ENCODE measurements at places on chromosomes 16 and 17. TPM values are rescaled to one million over a fixed set of nuclear protein-coding genes. Genes with fewer than 3 reads are reported as not detected.

DNA sequence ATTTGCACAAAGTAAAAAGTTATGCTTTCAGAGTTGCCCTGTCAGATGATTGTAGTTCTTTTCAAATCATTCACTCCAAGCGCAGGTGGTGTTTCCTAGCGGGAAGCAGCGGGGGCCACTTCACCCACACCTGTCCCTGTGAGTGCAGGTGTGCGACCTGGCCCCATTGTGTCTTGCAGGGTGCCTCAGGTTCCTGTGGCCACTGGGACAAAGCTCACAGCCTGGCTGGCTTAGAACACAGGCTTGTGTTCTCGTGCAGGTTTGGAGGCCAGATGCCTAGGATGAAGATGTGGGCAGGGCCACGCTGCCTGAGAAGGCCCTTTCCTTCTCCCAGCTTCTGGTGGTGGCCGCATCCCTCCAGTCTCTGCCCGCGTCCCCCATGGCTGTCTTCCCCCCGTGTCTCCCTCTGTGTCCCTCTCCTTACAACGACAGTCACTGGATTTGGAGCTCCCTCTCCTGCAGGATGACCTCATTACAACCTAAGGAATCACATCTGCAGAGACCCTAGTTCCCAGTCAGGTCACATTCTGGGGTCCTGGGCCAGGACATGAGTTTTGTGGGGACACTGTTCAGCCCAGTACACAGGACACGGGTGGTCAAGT is 90.5 kb downstream of the NPIPB11 start:
- no peak for DNase-seq

GRCh38 chr17:72658675-72659074 is 433.8 kb downstream of the SLC39A11 start:
- no peak for DNase-seq

- no peak for DNase-seq
These were observed 182.5 kb downstream of the ZNF18 start for GRCh38 chr17:11814655-11815262.

- no peak for DNase-seq
These were observed 275.2 kb upstream of the RBFOX1 start for GRCh38 chr16:7057458-7057857.

GRCh38 chr16:30619638-30620037 is 9.4 kb upstream of the ZNF689 start:
- DNase-seq, result no peak

DNA sequence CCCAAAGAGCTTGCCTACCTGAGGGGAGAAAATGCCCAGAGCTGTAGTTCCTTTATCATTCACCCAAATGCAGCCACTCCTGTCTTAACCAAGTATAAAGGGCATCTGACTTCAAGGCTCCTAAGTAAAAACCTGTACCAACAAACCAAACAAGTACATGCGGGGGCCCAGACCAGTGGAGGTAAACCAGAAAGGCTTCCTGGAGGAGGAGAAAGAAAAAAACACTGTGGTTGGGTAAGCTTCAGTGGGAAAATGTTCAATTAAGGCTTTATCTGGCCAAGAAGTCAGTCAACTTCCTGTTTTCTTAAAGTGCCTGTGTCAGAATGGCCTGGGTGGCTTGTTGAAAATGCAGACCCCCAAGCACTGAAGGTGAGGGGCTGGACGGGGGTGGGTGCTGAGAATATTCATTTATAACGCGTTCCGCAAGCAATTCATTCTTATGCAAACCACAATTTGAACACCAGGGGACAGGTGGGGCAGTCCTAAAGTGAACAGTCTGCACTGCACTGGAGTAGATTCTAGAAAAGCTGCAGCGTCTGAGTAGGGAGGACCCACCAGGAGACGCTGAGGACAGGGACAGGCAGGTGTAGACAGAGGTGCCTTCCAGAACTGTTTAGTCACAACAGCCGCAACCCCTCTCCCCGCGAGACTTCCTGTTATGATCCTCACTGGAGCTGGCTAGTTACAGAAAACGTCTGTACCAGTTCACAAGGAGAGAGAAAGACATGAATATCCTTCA is 467.1 kb downstream of the SOX9 start:
- DNase-seq, result no peak

DNA sequence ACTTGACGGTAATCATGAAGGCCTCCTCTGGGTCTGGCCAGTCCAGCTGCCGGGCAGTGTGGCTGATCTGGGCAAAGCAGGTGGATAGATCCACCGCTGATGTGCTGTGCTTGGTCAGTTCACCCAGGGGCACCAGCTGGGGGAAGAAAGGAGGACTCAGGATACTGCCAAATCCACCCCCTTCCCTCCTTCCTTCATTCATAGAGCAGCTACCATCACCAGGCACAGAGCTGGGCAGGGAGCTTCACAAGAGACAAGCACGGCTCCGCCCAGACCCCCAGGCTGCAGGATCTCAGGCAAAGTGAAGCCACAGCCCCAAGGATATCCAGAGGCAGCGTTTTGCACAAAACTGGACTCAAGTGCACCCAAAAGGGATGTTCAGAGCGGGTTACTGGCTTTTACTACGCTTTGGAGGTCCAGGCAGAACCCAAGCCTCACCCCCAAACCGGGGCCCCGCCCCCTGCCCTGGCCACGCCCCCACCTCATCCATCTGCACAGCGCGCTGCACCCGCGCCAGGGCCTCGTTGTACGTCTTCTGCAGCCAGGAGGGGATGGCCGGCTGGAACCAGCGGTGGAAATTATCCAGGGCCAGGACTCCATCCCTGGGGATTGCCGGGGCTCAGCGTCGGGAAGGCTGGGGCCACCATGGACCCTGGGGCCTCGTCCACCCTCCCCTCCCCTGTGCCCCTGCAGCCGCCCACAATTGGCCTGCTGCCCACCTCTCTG is 9.1 kb downstream of the UNC13D start:
- no peak for DNase-seq

DNA sequence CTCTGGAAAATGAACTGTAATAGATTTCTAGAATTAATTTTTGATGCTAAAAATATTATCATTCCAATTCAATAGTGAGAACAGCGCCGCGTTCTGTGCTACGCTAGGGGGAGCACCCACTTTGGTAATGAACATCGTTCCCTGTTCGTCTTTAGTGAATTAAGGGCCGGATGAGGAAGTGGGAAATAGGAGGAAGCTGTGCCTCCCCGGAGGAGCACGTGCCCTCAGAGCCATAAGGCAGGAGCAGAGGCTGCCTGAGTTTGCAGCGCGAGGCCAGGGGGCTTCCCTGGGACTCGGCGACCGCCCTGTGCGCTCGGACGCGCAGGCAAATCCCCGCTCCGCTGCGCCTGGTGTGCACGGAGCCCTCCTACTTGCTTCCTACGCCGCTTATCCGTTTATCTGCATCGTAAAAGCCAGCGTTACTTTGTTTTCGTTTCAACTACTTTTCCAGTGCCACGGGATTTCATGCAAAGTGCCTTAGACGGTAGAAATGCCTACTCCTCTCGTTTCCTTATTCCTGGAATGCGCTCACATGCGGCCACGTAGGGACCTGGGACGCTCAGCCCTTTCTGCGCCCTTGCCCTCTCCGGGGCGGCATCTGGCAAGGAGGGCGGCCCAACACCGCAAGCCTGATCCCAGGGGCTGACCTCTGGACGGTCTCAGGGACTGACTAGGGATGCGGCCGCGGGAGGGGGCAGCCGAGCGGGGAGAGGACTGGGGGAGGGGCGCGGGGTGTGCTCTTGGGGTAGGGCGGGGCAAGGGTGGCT is 76.4 kb downstream of the KCNJ12 start:
- DNase-seq, result no peak

GRCh38 chr17:3944485-3945388 is 19.5 kb downstream of the ATP2A3 start:
- peak; percentile 77 for DNase-seq

GRCh38 chr17:47785538-47786123 is 36.0 kb downstream of the OSBPL7 start:
- peak; percentile 72 for DNase-seq

The TEKT1 gene
- total RNA-seq, result not detected

The PPY gene
- not detected for total RNA-seq

The KRT33A gene
- total RNA-seq, result not detected

The NPIPB6 gene
- total RNA-seq, result 5.7 TPM

The NPIPA3 gene
- total RNA-seq, result 1.3 TPM

The HOXB1 gene
- total RNA-seq, result 0.96 TPM
